ENCODE measurements at places on chromosomes 5 and 9.

- no peak for DNase-seq
Measured at GRCh38 chr5:152221721-152222629, 183.1 kb downstream of the NMUR2 start.

DNA sequence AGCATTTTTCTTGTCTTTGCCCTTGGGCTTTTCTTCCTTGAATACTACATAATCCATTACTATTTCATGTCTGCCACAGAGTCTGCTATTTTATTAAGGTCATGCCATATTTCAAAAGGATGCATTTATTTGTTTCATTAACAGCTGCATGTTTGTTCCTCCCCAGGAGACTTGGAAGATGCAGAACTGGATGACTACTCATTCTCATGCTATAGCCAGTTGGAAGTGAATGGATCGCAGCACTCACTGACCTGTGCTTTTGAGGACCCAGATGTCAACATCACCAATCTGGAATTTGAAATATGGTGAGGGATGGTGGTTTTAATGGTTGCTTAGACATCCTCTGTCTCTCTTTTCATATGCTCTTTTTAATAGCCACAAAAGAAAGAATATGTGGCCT is 4.0 kb downstream of the IL7R start:
- no peak for DNase-seq

DNA sequence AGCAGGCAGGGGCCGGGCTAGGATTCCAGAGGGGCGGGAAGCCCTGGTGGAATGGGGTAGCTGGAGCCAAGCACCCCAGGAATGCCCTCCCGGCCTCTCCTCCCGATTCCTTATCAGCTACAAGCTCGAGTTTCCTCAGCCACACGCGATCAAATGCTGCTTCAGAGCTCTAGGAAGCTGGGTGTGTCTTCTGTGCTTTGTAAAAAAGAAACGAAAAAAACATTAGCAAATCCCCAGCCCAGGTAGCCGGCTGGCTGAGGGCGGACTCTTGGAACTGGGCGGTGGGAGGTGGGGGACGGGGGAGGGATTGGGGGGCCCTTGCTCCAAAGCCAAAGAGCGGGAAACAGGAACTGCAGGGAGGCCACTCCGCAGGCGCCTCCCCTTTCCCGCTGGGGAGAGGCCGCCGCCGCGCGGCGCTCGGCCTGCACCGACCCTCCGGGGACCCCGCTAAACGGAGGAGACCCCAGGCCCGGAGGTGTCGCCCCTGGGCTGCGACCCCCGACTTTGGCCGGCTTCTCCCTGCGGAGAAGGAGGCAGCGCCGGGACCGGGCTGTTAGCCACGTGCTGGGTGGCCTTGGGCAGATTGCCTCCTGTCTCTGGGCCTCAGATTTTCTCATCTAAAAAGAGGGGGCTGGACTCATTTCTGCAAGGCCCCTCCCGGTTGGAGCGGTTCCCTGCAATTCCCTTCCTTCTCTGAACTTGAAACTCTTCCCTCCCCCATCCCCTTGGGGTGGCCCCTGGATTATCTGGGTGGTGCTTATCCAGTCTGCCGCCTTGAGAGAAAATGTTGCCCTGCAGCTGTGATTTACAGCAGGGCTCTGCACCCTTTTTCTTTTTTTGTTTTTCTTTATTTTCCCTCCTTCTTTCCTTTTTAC is 40.9 kb upstream of the FABP6 start:
- no peak for DNase-seq

GRCh38 chr9:79685577-79685976 is 113.8 kb downstream of the TLE4 start:
- DNase-seq, result no peak

- DNase-seq, result no peak
Measured at GRCh38 chr9:13568841-13569601, 289.5 kb upstream of the MPDZ start.
